SJSA1 (cell line): ENCODE measurements at places on chromosomes 1 and 21. TPM values are rescaled to one million over a fixed set of nuclear protein-coding genes. Genes with fewer than 3 reads are reported as not detected.
A peak's percentile ranks its signal among the peaks of the same experiment; 100 is the strongest.

GRCh38 chr1:214402613-214403083 lies 121.7 kb downstream of the SMYD2 start:
- no peaks in the 10 kb centered on the region for H3K27me3 ChIP-seq
- peaks cover 46% of the 10 kb centered on the region for H3K4me1 ChIP-seq
- no peak overlapping the region for H3K27ac ChIP-seq
- peaks cover 57% of the 10 kb centered on the region for H3K36me3 ChIP-seq

DNA sequence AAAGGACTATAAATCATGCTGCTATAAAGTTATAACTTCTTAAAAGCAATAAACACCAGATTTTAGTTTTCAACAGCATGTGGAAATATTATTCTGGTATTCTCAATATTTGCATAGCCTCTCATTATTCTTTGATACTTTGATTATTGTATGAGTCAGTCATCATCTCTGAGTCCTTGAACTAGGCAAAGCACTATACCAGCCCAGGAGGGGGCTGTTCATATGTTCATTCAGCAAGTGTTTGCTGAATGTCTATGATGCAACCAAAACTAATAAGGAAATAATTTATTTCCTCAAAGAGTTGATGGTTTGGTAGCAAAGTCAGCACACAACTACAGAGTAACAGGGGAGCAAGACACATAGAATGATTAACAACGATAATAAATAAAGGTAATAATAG lies 175.6 kb upstream of the C1orf105 start:
- no peak overlapping the region for H3K27ac ChIP-seq
- no peaks in the 10 kb centered on the region for H3K36me3 ChIP-seq
- no peak overlapping the region for H3K4me3 ChIP-seq

DNA sequence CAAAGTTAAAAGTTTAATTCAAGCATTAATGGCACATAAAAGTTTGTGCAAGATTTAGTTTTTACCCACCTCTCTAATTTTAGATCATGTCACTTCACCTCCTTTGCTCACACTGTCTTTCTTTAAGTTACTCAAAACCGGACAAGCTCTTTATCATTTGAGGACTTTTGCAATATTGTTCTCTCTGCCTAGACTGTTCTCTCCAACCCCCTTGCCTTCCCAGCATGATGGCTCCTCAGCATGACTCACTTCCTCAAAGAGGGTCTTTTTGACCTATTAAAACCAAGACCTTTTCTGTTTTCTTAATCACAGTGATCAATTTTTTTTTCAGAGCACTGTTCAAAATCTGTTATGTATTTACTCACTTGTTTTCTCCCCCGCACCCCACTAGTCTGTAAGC lies 61.3 kb downstream of the XKR8 start:
- no peak for DNase-seq
- H3K4me3 ChIP-seq, result no peak overlapping the region
- peaks cover 32% of the 10 kb centered on the region for H3K36me3 ChIP-seq
- no peaks in the 10 kb centered on the region; the same call in 1 of the 2 replicates for H3K4me1 ChIP-seq
- no peaks in the 10 kb centered on the region for H3K27me3 ChIP-seq

The CAPN2 gene
- total RNA-seq, result 143 and 155 TPM in 2 replicates

The TBX15 gene
- 16.0 and 31.0 TPM in 2 replicates for total RNA-seq

DNA sequence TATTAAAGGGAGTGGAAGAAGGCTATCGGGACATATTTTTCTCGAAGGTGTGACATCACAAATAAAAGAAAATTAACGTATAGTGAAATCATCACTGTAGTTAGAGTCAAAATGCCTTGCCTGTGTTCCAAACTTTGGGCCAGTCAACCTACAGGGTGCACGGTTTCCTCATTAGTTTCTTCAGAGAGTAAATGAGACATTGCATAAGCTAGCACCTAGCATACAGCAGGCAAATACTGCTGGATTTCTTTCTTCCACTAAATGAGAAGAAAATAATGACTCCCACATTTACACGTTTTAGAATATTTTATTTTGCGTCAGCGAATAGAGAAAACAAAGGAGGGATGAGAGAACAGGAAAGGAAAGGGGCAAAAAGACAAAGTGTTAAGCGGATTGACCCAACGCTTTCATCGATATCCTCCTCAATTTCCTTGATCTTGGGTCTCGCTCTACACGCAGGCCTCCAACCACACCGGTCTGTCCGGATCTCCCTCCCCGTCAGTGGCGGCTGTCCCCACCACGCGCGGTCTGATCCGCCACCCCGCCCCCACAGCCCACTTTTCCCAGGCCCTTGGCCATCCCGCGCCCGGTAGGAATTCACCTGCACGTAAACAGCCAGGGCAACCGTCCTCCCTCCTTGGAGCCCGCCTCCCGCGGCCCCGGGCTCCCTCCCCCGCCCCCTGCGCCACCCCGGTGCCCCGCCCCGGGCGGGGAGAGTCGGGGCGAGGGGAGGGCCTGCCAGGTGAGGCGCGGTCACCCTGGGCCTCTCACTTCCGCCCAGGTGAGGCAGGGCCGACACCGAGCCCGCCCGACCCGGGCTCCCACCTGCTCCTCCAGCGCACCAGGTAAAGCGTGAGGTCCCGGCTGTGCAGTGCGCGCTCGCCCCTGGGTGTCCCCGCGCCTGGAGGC lies at the start of gene PATJ:
TSS of gene PATJ (plus strand) at position 770 of the 909 bp plus-strand sequence. CDS start 20,413 bp downstream, outside the sequence.
- peak within 1 kb of the TSS; percentile 79 for H3K4me3 ChIP-seq
- H3K27ac ChIP-seq, result peak within 1 kb of the TSS; percentile 79
- no peaks in the 10 kb centered on the region for H3K36me3 ChIP-seq
- H3K27me3 ChIP-seq, result no peaks in the 10 kb centered on the region

DNA sequence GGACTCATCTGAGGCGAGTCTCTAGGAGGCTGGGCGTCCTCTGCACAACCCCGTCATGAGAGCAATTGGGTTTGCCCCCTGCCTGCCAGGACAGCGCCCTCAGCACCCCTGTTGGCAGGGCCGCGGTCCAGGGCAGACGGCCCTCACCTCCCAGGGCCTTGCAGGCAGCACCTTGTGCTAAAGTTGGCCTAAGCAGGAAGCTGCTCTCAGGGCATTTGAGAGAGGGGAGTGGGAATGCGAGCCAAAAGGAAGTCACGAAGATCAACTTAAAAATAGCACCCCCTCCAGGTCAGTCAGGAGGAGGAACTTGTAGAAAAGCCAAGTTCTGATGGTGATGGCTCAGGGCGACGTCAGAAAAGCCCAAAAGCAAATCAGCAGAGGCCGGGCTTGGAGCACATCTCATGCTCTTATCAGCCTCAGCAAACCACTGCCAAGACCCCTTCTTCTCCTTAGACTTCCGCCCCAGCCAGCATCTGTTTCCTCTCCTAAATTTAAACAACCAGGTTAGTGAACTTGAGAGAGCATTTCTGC lies 12.6 kb upstream of the ADORA3 start:
- H3K27me3 ChIP-seq, result no peaks in the 10 kb centered on the region
- H3K4me1 ChIP-seq, result no peaks in the 10 kb centered on the region
- no peak overlapping the region for H3K27ac ChIP-seq
- no peak overlapping the region for H3K4me3 ChIP-seq

The RGSL1 gene
- not detected in 2 replicates for total RNA-seq

The PROK1 gene
- not detected in 2 replicates for total RNA-seq

DNA sequence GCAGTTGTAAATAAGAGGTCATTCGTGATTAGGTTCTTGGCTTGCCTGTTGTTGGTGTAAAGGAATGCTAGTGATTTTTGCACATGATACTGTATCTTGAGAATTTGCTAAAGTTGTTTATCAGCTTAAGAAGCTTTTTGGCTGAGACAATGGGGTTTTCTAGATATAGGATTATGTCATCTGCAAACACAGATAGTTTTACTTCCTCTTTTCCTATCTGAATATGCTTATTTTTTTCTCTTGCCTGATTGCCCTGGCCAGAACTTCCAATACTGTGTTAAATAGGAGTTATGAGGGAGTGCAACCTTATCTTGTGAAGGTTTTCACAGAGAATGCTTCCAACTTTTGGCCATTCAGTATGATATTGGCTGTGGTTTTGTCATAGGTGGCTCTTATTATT lies 576.1 kb upstream of the RGS18 start:
- no peak overlapping the region for H3K27ac ChIP-seq
- no peak for DNase-seq
- no peaks in the 10 kb centered on the region for H3K36me3 ChIP-seq
- H3K4me1 ChIP-seq, result no peaks in the 10 kb centered on the region
- H3K27me3 ChIP-seq, result no peaks in the 10 kb centered on the region
- H3K4me3 ChIP-seq, result no peak overlapping the region

DNA sequence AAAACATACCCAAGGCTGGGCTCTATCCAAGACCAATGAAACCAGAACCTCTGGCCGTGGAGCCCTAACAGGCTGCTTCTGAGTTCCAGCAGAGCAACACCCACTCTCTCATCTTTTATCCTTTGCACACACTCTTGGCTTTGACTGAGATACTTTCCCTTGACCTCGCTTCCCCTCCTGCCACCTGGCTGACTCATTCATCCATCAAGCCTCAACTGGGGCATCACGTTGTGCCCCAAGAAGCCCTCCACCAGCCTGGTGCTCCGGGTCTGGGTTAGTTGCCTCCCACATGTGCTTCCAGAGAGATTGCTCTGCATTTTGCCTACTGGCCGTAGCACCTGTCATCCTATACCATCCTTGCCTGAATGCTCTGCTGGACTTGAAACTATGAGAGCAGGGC lies 34.5 kb upstream of the SERBP1 start:
- H3K4me1 ChIP-seq, result no peaks in the 10 kb centered on the region
- no peaks in the 10 kb centered on the region for H3K36me3 ChIP-seq
- no peak overlapping the region for H3K27ac ChIP-seq

The PRAMEF5 gene
- not detected in 2 replicates for total RNA-seq

The PRAMEF15 gene
- not detected in 2 replicates for total RNA-seq
